ENCODE measurements at places on chromosomes 5 and 9.

DNA sequence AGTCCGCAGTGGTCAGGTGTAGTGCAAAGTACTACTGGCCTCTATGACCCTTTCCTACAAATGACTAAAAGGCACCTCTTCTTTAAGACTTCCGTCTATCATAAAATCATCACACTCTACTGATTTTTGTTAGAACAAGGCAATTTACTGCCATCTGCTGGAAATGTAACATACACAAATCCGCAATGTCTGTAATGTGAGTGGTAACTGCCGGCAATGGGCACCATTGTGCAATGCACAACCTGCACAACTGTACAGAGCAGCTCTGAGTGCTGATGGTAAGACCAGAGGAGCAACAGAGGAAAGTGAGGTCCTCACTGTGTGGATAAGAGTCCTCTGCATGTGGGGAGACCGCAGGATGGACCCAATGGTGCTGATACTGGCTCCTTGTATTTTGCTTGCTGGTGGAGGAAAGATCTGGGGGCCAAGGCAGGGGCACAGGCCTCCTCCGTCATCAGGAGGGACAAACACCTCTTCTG, 103.7 kb downstream of the ATPSCKMT start:
- no peak for DNase-seq

GRCh38 chr9:104861397-104861796, 66.6 kb downstream of the ABCA1 start:
- DNase-seq = no peak

DNA sequence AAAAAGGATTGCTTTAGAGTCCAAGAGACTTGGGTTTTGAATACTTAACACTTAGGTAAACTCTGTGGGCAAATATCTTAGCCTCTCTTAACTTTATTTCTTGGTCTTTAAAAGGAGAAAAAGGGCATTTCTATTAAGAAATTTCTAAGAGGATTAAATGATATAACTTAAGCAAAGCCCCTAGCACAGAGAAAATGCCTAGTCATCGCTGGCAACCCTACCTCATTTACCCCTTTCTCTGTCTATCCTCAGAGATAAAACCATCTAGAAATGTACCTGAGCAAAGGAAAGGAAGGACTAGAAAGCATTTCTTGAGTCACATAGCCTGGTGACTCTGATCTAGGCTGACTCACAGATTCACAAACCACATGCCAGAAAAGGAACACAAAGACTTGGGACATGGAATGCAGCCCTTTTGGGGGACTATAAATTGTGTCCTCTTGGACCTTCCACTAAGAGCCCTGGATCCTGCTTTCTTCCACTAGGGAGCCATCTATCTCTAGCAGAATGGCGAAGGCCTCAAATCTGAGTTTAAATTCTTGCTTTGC, 120.6 kb downstream of the FOXD1 start:
- DNase-seq = no peak

DNA sequence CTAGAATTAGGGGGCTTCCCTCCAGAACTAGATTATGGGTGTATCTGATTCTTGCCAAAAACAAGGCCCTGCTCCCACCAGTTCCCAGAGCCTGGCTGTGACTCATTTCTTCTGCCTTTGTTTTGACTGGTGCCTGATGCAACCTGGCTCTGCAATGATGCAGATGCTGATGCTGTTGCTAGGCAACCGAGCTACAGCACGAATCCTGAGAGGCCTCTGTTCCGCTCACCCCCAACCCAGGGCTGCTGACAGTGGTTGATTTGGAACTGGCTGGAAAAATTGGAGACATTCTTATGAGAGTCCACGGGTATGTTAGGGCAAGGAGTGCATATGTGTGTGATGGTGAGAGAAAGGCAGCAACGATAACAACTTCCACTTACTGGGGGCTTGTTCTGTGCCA, 100.3 kb downstream of the NSG2 start:
- DNase-seq = no peak

DNA sequence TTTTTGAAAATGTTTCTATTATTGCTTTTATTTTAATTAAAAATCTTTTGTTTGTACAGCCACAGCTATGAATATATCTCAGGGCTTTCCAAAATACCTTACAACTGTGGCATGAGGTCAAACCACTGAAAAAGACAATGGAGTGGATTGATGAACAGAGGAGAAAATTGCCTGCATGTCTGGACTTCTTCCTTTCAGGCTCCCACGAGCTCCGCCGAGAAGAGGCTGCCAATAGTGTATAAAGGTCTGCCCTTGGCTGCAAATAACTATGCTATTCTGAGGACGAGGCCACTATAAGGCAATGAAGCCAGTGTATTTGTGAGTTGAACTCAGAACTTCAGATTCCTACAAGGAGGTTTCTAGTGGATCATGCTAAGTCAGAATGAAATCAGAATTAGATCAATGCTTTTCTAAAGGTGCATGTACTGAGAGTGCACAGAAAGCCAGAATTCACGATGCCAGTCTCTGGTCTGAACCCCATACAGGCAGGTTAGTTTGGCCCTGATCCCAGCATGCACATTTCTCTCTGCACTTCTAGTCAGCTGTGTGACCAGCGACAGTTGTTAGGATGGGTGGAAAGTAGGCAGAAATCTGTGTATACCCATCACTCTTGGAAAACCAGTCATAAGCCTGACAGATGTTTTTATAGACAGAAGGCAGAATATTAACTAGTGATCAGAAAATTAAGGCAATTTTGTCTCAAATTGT, 42.7 kb upstream of the PLPP1 start:
- DNase-seq = peak; percentile 12

GRCh38 chr5:144335561-144335960, 164.9 kb downstream of the KCTD16 start:
- DNase-seq = no peak

- peak; percentile 57 for DNase-seq
Observed at GRCh38 chr5:133423618-133424282, 188.6 kb downstream of the FSTL4 start.

GRCh38 chr5:122653087-122654017, 121.5 kb upstream of the SNX2 start:
- peak; percentile 16 for DNase-seq

DNA sequence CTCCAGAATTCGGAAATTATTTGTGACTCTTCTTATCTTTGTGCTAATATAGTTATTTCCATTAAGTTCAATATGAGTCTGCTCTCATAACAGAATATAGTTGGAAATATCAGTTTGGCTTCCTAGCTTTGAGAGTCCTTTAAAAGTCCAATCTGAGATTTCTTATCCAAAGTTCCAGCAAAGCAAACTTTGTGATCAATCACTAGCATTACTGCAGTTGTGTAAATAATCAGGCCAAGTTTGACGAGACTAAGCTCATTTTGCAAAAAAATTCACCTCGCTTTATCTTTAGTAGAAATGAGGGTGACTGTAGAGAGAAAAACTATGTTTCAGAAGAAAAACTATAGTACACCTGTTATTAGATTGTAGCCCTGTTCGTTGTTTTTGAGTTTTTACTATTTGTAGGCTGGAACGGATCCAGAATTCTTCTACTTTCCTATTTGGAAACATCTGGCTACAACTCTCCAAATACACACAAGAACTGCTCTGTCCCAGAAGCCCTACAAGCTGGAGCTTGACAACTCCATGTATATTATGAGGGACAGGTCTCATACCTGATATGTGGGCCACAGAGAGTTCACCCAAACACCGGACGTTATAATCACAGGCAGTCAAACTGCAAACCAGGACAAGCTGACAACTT, 47.8 kb downstream of the RAPGEF1 start:
- no peak for DNase-seq

GRCh38 chr9:16794871-16795639, 75.4 kb downstream of the BNC2 start:
- no peak for DNase-seq

- DNase-seq = peak; percentile 85
Observed at GRCh38 chr5:66882606-66883227, 286.5 kb downstream of the MAST4 start.

DNA sequence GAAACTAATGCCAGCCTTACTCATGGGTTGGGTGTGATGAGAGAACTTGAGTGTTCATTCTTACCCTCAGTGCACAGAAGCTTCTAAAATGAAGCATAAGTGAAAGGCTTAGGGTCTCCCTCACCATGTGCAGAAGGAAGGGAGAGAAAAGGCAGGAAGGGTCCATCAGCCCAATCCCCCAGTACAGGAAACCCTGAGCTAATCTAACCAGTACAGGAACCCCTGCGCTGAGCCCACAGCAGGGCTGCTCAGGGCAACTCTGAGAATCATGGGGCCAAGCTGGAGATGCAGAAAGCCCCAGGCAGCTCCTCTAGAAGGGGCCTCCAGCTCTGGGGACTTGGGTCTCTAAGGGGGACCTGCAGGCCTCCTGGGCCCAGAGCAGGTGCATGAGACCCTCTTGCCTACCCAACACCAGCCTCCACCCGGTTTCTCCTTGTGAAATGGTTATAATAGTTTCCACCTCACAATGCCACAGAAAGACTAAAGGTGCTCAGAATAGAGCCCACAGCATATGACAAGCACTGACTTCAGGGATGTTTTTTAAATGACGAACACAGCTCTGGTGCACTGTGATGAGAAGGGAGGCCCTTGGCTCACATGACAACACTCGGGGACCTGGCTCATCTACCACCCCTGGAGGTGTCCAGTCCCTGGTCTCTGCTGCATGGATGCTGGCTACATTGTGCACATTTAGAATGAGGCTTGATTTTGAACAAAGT, 190.1 kb downstream of the ACTL7B start:
- no peak for DNase-seq

GRCh38 chr5:149778303-149779123, 48.4 kb downstream of the PPARGC1B start:
- DNase-seq = no peak

DNA sequence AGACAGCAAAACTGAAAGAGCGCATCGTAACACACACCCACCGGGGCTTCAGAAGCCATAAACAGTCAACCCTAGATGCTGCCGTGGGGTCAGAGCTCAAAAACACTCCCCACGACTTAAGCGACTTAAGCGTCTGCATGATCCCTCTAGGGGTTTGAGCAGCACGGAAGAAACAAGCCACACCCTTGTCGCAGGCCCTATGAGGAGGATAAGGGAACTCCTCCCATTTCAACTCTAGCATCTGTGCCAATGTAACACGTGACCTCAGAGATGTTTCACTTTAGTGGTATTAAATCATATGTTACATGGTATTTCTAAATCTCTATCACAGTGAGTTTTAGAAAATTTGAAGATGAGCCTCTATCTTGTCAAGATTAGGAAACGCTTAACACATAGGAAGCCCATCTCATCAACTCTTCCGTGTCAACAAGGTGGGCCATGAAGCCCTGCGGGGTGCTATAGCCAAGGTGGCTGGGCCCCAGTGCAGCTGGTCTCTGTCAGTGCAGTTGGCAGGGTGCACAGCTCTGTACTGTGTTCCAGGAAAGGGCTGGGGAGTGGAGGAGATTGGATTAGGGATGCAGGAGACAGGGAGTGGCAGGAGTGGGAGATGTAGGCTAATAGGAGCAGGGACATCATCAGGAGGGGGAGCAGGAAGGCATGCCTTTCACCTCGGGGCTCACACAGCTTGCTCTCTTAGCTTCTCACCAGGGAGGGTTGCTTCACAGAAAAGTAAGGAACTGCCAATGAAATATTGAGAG, 33.1 kb downstream of the ZCCHC9 start:
- no peak for DNase-seq

DNA sequence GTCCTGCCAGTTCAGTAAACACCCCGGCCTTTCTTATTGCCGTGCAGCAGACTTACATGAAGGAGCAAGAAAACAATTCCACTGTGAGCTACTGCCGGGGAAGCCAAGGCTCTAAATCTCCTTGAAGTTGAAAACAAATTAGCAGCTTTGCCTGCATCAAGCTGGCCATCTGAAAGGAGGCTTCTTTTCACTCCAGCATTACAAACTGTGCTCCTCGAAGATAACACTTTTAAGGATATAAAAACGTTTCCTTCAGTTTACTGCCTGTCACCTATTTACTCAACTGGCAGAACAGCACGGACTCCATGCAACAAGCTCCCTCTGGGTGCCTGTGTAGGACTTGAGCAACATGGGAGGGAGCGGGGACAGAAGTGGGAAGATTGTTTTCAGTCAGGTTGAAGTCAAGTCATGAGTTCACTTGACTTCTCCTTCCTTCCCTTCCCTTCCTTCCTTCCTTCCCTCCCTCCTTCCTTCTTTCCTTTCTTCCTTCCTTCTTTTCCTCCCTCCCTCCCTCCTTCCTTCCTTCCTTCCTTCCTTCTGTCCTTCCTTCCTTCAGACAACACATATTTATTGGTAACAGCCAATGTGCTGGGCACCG, 67.4 kb downstream of the ZNF608 start:
- DNase-seq = no peak

GRCh38 chr9:33687779-33688178, 107.6 kb upstream of the PRSS3 start:
- no peak for DNase-seq

All from epithelial cell of prostate (primary cell).